ENCODE measurements at places on chromosomes 2 and 18.

GRCh38 chr2:26651470-26651771, 10.3 kb upstream of the CIB4 start:
- no peak for DNase-seq

- DNase-seq, result peak; percentile 58
These were observed 80.9 kb downstream of the NABP1 start for GRCh38 chr2:191758518-191759507.

DNA sequence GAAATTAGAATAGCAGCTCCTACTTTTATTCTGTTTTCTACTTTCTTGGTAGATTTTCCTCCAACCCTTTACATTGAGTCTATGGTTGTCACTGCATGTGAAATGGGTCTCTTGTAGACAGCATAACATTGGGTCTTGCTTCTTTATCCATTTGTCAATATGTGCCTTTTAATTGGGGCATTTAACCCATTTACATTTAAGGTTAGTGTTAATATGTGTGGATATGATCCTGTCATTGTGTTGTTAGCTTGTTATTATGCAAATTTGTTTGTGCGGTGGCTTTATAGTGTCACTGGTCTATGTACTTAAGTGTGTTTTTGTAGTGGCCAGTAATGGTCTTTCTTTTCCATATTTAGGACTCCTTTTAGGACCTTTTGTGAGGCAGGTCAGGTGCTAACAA, 276.9 kb upstream of the SPHKAP start:
- no peak for DNase-seq

DNA sequence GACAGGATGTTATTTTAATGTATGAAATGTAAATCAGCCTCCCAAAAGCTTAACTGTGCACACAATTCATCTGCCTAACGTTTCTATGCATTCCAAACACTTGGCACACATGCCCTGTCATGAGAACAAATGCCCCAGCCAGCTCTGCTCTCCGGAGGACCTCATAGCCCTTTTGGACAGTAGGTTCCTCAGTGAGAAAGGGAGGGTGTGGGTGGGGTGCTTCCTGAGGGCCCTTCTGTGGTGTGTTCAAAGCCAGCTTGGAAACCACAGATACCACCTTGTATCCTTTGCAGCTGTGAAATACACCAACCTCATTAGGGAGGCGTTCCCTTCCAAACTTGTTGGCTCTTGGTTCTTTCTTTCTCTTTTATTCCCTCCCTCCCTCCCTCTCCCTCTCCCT, 102.2 kb upstream of the ASB18 start:
- peak; percentile 60 for DNase-seq

DNA sequence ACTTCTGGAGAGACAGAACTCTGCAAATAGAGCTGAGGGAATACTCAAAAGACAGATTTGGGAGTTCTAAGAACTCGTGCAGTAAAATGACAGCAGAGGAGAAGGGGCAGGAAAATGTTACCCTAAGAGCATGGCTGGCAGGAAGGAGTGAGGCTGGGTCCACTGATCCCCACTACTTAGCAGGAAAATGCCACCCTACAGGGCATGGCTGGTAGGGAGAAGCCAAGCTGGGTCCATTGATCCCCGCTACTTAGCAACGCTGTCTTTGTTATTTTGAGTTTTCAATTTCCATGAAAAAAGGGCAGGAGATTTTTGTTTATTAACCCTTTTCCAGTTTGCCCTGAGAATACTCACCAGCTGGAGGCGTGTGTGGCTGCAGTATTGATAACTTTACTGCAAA, 100.3 kb upstream of the TMEM200C start:
- no peak for DNase-seq

DNA sequence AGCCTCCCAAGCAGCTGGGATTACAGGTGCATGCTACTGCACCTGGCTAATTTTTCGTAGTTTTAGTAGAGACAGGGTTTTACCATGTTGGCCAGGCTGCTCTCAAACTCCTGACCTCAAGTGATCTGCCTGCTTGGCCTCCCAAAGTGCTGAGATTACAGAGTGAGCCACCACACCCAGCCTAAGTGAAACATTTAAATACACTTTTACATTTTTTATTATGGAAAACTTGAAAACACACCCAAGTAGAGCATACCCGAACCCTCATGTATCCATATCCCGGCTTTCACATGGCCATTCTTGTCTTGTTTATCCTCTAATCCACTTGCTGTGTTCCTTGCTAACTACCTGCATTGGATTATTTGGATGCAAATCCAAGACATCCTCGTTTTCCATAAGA, 13.2 kb upstream of the AGPS start:
- DNase-seq, result no peak

DNA sequence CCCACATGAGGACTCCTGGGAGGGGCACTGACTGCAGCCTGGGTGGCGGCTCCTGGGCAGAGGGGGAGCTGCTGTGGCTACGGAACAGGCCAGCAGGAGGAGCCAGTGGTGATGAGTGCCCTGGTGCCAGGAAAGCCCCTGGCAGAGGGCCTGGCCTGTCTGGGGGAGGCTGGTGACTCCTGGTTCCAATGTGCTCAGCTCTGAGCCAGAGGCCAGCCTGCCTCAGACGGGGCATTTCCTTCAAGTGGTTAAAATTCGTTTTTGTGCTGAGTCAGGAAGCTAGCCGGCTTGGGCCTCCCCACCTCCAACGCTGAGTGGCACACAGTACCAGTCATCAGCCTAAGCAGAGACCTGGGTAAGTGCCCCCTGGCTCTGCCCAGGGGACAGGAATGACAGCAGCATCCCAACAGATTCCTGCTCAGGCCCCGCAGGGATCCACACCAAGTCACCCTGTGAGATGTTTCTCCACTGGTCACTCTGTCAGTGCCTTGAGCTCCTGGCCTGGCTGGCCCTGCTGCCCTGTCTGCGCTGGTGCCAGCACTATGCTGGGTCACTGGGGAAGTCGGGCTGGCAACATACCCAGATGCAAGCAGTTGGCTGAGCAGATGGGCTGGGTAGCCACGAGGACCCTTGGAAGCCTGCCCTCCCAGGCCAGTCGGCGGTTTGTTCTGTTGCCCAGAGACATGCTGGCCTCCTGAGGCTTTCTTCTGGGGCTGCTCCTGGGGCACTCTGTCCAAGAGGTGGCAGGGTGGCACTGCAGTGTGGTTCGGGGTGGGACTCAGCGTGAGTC, 7.1 kb upstream of the KLF11 start:
- DNase-seq, result peak; percentile 68

DNA sequence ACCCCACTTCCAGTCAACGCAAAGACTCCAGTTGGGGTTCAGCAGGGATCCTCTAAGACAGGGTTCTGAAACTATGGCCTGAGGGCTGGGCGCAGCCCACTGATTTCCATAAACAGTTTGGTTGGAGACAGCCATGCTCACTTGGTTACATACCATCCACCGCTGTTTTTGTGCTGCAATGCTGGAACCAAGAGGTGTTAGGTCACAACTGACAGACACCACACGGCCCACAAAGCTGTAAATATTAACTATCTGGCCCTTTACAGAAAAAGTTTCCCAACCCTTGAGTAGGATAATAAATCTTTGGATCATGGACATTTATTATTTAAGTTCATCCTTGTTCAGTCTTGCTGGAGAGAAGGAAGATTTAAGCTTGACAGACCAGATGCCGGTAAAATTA, 8.4 kb upstream of the CD226 start:
- peak; percentile 40 for DNase-seq

- no peak for DNase-seq
These were observed 335.3 kb downstream of the DLGAP1 start for GRCh38 chr18:4119813-4120212.

DNA sequence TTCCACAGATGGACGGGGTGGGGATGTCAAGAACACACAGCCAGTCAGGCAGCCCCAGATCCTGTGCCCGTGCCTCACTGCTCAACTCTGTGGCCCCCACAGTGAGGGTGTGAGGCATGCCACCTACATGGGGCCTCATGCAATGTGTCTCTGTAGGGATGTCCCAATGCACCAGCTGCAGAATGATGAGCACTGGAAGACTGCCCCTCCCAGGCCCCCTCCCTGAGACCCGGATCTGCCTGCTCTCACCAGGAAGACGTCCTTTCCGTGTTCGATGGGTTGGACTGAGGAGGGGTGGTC, 124.2 kb downstream of the TWIST2 start:
- DNase-seq, result no peak

DNA sequence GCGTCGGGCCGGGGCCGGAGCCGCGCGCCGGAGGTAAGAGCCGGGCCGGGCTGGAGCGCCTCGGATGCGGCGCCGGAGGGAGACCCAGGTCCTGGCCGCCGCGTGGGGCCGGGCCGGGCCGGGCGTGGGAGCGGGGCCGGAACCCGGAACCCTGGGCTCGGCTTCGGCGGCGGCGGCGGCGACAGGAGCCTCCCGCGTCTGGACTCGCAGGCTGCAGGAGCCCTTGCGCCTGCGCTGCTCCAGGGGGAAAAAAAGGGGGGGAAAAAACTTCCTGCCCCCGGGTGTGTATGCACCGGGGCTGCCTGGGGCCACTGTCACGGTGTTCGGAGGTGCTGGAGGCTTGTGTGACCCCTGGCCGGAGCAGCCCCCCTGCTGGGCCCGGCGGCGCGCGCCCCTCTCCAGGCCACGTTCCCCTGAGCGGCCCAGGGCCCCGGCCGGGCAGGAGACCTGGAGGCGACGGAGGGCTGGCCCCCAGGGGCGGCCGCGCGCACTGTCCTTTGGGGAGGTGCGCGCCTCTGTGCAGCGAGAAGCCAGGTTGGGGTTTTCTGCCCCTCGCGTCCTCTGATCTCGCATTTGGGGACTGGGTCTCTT, 864 bp downstream of the KLHL29 start:
- DNase-seq, result no peak

DNA sequence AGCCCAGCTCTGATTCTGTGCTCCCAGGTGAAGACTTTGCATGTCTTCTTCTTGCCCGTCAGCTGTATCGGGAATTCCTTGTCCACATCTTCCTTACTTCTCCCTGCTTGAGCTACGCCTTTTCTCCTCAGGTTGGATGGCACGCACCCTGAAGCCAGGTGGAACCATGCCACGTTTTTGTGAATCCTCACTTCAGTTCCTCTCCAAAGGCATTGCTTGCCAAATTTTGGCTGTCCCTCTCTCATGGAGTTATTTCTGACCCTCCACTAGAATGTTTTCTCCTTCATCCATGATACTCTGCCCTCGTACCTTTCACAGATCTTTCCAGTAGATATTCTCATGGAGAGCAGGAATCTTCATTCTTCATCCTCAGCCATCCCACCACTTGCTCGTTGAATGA, 20.2 kb downstream of the ZCCHC2 start:
- DNase-seq, result no peak

- no peak for DNase-seq
These were observed 13.9 kb upstream of the MBP start for GRCh38 chr18:77146249-77147080.

All from CD4-positive, alpha-beta T cell treated with Interleukin-21 for 1 hour (primary cell).